ENCODE measurements at places on chromosomes 5 and 9.

GRCh38 chr5:158451993-158452672 lies 593.2 kb upstream of the CLINT1 start:
- no peak for DNase-seq

DNA sequence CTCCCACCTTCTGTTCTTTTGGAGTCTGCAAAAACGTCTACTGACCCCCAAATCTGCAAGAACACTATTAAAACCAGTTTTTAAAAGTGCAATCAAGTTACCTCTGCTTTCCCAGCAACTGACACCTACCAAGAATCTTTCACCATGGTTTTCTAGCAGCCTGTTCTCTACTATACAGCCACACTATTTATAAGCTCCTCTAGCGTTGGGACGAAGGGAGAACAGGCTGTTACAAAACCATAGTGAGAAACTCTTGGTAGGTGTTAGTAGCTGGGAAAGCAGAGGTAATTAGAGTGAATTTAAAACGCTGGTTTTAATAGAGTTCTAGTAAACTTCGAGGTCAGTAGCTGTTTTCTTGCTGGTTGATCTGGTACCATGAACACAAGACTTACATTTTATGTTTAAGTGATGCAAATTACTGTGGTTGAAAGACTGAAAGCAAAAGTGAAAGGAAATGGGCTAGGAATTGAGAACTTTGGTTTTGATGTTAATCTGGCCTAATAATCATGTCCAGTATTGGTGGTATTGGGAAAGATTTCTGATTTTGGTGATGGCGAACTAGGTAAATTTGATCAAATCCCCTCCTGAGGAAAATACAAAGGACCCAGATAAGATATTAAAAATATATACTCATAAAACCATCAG lies 5.3 kb downstream of the MROH2B start:
- no peak for DNase-seq

DNA sequence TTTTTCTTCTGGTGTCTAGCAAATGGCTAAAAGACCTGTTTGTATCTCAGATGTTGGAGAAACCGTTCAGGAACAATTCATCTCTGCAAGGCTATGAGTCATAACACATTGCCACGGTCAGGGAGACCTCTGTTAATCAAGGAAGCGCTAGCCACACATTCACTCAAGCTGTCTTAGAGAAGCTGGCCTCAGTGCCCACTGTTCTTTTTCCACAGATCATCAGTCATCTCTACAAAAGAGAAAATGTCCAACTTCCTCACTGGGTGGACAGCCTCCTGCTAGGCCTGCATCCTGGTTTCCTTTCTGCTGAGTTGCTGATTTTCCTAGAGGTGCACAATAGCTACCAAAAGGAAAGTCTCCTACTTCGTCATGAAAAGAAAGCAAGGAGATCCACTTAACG lies 360.5 kb downstream of the BNC2 start:
- no peak for DNase-seq

DNA sequence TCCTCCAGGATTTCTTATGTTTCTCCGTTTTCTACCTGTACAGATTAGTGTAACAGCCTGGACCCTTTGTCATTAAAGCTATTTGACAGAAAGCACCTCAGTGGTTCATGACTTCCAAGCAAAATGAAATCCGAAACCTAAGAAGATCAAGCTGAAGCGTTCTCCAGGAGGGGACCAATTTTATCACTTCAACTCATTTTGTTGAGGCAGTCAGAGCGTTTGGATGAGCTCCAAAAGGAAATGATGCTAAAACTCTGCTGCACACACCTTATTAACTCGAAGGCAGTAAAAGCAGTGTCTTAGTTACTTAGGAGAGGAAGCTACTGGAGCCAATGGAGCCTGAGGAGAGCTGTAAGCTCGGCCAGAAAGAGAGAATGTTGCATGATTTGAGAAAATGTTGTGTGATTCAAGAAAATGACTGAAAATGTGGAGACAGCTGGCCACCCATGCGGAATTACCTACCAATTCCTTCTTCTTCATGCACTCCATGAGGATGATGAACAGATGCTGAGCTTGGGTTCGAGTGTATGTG lies 346.7 kb upstream of the KLF9 start:
- no peak for DNase-seq

- DNase-seq: no peak
Observed at GRCh38 chr9:27447031-27447683, 76.9 kb upstream of the IFNK start.

GRCh38 chr5:24141046-24141445 lies 503.7 kb downstream of the CDH10 start:
- DNase-seq: no peak

DNA sequence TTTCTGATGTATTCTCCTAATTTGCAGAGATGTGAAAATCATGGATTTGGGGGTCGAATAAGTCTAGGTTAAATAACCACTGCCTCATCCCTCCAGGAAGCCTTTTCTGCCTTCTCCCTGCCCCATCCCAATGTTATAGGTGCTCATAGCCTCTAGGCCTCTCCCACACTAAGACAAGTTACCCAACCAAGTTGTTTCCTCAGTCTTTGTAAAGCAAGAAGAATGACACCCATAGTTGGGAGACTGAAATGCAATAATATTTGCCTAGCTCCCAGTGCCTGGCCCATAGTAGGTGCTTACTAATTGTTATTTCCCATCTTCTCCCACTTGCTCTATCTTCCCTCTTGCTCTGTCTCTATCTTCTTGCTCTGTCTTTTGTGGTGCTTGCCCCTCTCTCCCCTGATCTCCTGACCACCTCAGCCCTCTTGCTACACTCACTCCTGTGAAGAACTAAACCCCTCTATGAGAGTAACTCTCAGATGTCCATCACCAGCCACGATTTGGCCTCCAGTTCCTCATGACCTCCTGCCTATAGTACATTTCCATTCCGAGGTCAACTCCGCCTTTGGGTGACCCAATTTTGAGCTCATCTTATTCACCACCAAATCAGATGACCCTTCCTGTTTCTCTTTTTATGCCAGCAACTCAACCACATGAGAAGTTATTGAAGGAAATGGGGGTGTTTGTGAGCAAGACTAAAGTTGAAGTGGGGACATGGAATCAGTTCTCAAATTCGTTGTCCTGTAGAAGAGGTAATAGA lies 7.0 kb downstream of the AFAP1L1 start:
- no peak for DNase-seq

DNA sequence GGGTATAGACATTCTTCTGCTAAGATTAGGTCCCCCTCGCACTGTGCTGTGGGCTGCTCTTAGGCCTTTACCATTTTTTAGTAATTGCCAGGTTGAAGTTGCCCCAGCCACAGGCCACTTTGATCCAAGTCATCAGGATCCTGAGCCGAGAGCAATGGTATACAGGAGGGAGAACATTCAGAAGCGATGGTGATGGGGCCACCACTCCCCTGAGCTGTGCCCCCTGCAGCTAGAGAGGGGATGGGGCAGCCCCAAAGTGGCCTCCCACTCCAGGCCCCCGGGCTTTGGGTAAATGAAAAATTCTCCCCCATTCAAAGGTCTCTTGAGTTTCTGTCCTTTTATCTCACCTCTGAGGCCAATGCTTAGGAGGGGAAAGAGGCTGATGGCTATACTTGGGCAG lies 59.4 kb downstream of the MACROH2A1 start:
- DNase-seq: no peak

DNA sequence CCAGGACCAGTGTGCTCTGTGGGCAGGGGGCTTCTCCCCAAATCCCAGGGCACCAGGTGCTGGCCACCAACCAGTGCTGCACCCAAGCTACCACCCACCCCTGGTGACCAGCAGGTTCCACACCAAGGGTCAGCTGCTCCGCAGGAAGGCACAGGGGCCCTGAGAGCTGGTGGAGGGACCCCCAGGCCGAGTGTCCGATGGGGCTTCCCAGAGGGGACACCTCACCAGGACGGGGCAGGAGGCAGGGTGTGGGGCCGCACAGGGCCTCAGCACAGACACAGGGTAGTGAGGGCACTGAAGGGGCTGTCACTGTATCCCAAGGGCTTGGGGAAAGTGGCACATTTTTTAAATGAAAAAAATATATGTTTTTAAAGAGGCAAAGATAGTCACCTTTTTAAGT lies 18.1 kb downstream of the LCN9 start:
- no peak for DNase-seq

- DNase-seq: no peak
Observed at GRCh38 chr5:80408484-80409366, 861 bp downstream of the ZFYVE16 start.

GRCh38 chr5:145585443-145586148 lies 249.5 kb downstream of the PRELID2 start:
- DNase-seq: no peak

DNA sequence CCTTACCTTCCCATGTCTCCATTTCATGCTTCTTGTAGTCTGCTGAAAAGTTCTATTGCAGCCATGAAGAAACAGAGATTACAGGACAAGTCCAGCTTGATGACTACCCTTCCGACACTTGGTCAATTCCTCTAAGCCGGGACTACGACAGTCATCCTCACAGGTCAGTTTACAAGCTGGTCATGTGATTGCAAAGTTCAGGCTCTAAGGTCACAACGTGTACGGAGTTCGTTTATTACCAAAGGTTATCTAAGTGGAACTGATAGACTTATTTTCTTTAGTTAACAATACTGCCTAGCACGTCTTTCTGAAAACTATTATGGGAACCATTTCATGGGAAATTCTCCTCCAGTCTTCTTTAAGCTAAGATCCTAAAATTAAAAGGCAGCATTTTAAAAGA lies 88.5 kb upstream of the NR5A1 start:
- DNase-seq: no peak

GRCh38 chr9:123005964-123006363 lies 27.5 kb upstream of the GPR21 start:
- DNase-seq: no peak

DNA sequence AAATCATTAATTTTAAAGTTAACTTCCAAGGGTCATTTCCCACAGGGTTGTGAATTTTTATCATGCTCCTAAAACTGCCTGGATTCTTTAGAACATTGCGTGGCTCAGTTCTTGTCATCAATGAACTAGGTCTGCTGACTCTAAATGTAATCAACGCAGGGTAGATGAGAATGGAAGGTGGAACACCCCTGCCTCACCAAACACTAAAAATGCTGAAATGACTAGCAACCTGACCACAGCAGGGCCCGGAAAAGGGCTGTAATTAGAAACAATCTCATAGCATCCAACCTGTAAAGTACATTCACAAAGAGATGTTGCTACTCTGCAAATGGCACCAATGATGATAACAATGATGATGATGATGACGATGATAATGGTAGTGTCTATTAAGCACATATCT lies 356.9 kb downstream of the DEPDC1B start:
- DNase-seq: no peak

GRCh38 chr5:135489466-135490244 lies 37.5 kb upstream of the TIFAB start:
- DNase-seq: no peak

DNA sequence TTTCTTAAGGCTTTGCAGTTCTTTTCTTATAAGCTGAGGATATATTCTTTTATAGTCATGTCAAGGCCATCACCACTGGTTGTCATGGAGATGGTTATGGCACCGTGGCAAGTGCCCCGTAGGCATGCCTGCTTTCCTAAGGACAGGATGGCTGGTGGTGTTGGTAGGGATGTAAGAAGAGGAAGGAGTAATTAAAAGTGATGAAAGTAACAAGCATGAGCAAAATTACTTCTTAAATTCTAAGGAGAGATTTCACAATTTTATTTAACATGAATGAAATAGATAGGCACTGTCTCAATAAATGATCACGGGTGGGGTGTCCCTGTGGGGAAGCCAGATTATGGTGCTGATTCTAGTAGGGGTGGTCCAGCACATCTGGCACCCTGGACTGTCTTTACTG lies 290.2 kb upstream of the KLF4 start:
- DNase-seq: no peak

GRCh38 chr9:105233873-105234272 lies 10.6 kb upstream of the SLC44A1 start:
- no peak for DNase-seq
